Left forelimb (tissue), 1 donor: ENCODE measurements at places on chromosomes 13 and 19.

GRCh38 chr19:7605490-7606222 lies 10.0 kb downstream of the CAMSAP3 start:
- DNase-seq = no peak

- DNase-seq = no peak
Observed at GRCh38 chr19:43644181-43644580, 4.5 kb upstream of the CADM4 start.

DNA sequence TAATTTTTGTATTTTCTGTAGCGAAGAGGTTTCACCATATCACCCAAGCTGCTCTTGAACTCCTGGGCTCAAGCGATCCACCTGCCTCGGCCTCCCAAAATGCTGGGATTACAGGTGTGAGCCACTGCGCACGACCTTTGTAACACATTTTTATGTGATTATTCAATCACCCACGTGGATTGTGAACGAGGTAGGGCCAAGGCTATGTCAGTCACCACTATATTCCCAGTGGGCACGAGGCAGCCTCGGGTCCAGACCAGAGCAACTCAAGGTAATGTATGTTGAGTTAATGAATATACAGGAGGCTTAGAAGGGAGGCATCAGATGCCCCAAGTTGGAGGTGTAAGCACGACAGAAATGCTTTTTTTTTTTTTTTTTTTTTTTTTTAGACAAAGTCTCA lies 8.9 kb downstream of the PTGIR start:
- DNase-seq = no peak

DNA sequence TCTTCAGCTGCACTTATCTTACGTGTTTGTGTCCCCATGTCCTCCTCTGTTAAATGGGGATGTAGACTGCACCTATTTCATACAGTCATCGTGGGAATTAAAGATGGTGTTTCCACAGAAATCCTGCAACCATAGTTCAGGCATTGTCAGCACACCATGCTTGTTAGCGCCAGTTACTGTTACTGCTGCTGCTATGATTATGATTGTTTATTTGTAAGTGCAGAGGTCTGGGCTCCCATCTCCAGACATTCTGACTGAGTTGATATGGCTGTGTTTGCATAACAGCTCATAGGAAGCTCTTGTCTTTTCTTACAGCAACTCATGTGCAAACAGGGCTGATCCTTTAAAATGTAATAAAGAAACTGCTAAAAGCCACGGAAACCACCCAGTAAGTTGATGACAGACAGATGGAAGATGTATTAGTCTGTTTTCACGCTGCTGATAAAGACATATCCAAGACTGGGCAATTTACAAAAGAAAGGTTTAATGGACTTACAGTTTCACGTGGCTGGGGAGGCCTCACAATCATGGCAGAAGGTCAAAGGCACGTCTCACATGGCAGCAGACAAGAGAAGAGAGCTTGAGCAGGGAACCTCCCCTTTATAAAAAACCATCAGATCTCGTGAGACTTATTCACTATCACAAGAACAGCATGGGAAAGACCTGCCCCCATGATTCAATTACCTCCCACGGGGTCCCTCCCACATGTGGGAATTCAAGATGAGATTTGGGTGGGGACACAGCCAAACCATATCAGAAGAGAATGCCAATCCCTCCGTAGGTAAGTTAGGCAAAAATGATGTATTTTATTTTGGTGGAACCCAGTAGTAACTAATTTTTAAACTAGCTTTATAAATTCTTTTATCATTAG lies 1.6 kb downstream of the ZSCAN5A start:
- DNase-seq = no peak

DNA sequence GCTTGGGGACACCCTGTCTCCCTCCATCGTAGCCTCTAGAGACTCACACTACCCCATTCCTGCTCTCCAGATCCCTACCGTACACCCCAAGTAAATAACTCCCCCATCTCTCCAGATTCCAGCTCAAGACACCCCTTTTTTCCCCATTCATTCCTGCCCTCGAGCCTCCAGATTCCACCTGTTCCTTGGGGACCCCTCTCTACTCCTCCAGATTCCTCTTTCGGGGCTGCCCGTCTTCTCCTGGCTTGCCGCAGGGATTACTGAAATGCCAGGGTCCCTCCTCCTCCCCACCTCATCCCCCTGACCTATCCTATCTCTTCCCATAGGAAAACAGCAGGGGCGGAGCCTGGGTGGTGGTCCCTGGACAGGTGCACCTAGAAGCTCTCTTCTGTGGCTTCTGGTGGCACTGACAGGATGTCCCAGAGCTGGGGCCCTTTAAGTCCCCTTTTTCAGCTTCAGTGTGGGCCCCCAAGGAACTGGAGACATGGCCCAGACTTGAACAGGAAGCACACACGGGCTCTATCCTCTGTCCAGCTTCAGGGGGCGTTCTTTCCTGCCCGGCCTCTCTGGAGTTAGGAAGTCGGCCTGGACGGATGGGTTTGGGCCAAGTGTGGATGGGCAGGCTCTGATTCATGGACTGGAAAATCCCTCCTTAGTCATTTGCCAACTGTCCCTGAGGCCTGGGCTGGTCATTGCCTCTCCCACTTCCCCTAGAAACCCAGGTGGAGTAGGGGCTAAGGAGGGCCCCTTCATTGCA lies 1.2 kb downstream of the ZSWIM4 start:
- no peak for DNase-seq

- no peak for DNase-seq
Observed at GRCh38 chr13:20514866-20515265, 10.8 kb downstream of the CRYL1 start.

DNA sequence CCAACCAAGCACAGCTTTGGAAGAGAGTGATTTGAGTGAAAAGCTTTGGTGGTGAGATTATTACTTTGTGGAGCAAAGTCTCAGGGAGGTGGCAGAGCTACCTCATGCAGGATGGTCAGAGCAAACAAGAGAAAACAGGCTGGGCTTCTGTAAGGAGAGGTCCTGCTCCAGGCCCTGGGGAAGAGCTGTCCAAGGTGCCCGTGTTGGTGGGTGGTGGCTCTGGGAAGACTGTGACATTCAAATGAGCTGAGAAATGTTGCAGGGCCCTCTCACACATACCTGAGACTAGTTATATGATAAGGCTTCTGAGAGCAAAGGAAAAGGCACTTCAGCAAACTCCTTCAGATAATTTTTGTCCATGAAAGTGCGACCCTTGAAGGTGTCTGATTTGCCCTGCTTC lies 205.5 kb upstream of the SOX21 start:
- DNase-seq = no peak

DNA sequence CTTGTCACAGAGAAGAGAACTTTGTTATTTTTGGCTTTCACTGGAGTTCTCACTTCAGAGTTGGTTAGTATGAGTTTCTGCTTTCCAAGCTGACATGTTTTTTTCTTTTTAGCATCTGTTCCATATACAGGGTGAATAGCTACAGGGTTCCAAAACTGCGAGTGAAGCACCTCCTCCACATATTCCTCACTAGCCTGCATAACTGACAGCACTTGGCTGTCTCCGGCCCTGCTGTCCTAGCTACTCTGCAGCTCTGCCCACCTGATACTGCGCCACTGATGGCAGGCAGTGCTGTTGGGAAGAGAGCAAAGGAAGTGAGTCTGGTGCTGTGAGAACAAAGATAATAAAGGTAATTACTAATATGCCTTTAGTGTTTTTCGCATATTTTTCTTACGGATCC lies 6.8 kb downstream of the ATP8A2 start:
- DNase-seq = no peak

GRCh38 chr19:14507704-14508542 lies 10.3 kb downstream of the DNAJB1 start:
- DNase-seq = no peak

DNA sequence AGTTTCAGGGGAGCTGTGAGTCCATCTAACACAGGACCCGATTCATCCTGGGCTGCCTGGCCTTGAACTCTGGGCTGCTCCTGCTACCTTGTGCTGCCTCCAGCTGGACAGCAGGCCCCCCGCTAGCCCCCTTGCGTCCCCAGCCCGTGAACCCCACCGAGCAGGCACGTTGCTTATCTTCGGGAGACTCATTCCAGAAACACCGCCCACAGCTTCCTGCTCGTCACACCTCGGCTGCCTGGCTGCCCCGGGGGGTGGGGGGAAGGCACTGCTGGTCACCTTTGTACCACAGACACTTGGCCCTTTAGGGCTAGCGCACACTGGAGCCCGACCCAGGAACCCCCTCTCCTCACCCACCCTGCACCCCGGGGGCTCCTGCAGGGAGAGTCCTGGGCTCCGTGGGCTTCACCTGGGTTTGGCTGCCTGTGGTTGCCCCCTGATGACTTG lies 48.1 kb downstream of the CRTC1 start:
- DNase-seq = no peak

- DNase-seq = no peak
Observed at GRCh38 chr19:34336781-34337271, 28.2 kb upstream of the GPI start.

DNA sequence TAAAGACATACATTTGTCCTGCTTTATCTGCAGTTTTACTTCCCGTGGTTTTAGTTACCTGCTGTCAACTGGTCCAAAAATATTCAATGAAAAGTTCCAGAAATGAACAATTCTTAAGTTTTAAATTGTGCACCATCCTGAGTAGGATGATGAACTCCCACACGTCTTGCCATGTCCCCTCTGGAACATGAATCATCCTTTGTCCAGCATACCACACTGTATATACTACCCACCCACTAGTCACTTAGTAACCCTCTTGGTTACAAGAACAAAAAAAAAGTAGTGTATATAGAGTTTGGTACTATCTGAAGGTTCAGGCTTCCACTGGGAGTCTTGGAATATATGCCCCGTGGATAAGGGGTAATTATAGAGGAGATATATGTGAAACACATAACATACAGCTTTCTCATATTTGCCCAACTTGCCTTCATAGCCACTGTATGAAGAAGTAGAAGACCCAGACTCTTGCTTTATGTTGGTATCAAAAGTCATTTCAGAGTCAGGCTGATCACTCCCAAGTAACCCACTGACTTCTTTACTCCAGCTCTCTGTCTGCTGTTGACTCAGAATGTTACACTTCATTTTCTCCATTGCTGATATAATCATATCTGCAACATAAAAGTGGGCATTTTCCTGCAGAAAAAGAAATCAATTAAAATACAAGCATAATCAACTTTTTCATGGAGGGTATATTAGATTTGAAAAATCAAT lies 19.3 kb downstream of the RUBCNL start:
- no peak for DNase-seq

- DNase-seq = no peak
Observed at GRCh38 chr19:47475465-47475864, 3.8 kb upstream of the SLC8A2 start.

- no peak for DNase-seq
Observed at GRCh38 chr13:42762917-42763316, 18.5 kb upstream of the FAM216B start.

DNA sequence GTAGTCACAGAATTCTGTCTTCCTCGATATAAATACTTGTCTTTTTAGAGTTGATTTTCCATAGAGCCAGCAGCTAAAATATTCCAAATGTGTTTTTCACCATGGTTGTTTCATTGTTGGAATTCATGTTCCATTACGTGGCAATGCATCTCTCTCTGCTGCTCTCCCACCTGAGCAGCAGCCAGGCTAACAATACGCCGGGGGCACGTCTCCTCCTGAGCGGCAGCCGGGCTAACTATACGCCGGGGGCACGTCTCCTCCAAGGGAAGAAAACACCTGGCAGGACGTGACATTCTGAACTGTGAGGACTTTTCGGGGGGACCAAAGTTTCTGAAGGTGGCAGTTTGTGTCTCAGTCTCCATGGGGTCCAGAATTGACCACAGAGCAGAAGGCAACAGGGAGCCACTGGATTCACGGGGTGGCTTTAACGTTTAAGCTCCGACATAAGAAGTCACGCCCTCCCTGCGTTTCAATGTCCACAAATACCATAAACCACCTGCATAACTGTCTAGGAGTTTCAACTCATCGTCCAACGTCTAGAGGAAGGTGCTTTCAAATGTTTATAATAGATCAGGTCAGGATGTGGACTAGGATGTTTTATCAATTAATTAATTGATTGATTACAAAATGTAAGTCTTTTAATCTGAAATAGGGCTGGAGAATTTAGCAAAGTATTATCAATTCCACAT lies 15.1 kb downstream of the PLPP2 start:
- no peak for DNase-seq

DNA sequence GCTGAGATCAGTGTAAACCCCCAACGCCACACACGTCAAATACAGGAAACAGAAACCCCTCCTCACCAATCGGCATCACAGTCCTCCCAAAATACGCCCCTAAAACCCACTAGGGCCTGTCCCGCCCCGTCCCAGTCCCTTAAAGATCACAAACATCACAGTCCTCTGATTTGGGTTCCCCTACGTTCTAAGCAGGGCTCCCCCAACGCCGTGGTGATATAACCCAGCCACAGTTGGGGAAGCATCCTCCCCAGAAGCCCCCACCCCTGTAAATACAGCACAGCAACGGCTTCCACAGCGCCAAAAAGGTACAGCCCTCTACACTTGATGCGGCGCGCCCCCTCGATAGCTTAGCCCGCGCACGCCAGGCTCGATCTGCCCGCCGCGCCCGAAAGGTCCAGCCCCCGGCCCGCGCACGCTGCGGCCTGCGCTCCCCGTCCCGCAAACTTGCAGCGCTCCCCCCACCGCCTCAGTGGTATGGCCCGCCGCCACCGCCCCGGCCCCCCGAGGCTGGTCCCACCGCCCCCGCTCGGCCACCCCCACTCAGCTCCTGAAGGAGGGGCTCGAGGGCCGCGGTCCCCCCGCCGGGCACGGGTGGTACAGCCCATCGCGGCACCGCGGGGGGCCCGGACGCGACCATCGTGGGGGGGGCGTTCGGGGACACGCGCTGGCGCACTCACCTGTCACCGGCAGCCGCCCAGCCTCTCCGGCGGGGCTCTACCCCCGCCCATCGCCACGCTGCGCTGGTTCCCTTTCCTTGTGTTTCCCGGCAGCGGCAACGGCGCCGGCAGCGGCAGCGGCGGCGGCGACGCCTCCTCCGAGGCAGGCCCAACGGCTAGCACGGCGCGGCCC lies at the start of gene AKT2:
Gene AKT2 (minus strand): TSS at position 845 of the 852 bp plus-strand sequence. CDS start 20,078 bp downstream, outside the sequence.
- DNase-seq = peak; percentile 91
